Tongue (tissue), 3 donors: ENCODE measurements at places on chromosomes 2 and 18.
A peak's percentile ranks its signal among the peaks of the same experiment; 100 is the strongest.

- no peak for DNase-seq
Observed at GRCh38 chr18:45481821-45482220, 133.5 kb upstream of the SLC14A2 start.

DNA sequence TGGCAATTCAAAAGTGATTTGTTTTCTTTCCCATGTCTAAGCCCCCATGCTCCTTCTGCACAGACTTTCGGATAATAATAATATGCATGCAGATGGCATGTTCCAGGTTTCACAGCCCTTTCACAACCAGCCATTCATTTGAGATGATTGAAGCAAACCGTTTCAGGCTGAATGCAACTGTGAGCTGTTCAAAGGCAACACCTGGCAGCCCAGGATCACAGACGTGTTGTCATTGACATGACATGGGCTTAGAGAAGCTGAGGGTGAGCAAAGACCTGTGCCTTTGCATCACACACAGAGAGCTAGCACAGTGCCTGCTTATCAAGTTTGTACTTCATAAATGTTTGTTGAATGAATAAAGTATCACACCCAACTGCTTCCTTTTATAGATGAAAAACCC lies 12.4 kb upstream of the ERMN start:
- no peak for DNase-seq

DNA sequence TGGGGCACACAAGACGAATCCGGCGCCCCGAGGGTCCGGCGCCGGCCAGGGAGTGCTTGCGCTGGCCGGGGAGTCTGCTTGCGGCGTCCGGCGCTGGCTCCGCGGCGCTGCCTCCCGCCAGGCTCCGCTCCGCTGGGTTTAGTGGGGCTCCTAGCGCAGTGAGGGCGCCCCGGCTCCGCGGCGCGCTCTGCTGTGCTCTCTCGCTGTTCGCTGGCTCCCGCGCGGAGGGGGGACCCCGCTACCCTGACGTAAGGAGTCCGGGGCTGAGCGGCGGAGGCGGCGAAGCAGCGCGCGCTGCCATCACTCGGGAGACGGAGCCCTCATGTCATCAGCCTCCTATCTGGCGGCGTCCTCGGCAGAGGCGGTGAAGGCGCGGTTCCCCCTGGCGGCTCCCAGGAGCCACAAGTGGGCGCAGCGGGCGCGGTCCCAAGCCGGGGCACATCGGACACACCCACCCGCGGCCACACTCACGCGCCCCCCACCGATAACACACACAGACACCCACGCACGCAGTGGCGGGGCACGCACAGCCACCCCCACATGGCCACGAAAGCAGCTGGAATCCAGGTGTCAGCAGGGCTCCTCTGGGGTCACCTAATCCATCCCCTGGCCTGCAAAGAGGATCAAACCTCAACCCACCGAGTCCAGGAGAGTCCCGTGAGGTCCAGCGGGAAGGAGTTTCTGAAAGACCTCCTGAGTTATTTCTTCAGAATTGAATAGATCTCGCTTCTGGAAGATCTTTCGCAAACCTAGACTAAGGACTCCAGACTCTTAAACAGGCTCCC lies at the start of gene C1QL2:
Gene C1QL2, minus strand, starts transcription at position 189 of the 785 bp plus-strand sequence. CDS start 482 bp downstream, outside the sequence.
- peak; percentile 10 for DNase-seq

- peak; percentile 84 for DNase-seq
Observed at GRCh38 chr2:70789304-70790135, 923 bp downstream of the FIGLA start.

- DNase-seq, result peak; percentile 91
Observed at GRCh38 chr2:177604271-177605065, 211.9 kb downstream of the AGPS start.

- no peak for DNase-seq
Observed at GRCh38 chr18:56716692-56717146, 65.6 kb downstream of the WDR7 start.

DNA sequence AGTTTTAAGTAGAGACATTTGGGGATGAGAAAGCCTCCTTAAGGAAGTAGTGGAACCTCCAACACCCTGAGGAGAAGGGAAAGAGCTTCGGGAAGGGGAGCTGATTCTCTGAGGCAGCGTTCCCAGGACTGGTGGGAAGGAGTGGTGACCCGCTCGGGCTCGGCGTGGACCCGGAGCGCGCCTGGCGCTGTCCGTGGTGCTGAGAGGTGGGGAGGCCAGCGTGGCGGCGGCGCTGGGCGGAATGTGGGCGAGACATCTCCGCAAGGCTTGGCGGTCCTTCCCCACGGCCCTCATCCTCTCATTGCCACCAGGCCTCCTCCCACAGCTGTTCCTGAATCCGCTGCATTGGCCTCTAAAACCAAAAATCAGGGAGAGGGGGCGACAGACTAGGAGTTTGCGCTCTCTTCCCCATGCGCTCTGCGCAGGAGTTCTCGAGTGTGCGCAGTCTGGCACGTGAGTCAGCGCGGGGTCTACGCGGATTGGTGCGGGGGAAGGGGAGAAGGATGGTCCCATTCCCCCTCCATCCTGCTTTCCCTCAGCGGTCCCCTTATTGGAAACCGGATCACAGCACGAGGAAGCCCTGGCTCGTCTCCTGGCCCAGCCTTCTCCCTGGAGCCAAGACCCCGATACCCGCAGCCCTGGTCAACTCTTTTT lies 857 bp downstream of the RESP18 start:
- peak; percentile 77 for DNase-seq

DNA sequence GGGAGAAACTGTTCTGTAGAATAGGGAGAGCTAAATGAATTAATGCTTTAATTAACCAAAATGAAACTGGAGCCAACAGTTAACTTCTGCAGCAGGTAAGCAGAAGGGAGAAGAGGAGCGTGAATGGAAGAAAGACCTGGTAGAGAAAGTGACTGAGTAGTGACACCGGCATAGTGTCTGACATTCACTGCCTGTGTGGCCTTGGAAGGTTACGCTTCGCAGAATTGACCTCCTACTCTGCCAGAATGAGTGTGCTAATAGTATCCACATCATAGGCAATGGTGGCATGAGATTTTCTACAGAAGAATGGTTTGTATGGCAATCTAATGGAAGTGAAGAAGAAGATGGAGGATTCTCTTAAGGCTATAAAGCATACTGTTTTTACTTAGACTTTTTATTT lies 614.4 kb downstream of the CPS1 start:
- no peak for DNase-seq

DNA sequence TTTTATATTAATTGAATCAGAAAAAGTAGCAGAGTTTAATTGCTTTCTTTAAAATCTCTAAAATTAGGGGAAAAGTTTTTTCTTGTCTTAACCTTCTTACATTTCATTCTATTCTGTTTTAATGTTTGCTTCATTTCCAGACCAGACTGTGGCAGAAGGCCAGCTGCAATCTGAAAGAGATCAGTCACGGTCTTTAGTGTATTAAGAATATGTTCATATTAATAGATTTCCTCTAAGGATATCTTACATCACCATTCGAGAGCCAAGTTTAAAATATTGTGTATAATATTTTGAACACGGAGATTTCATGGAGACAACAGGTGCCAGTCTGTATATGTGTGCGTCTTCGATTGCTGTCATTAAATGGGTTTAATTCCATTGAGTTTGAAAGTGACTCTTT lies 230.9 kb upstream of the ZSWIM2 start:
- DNase-seq, result peak; percentile 59

DNA sequence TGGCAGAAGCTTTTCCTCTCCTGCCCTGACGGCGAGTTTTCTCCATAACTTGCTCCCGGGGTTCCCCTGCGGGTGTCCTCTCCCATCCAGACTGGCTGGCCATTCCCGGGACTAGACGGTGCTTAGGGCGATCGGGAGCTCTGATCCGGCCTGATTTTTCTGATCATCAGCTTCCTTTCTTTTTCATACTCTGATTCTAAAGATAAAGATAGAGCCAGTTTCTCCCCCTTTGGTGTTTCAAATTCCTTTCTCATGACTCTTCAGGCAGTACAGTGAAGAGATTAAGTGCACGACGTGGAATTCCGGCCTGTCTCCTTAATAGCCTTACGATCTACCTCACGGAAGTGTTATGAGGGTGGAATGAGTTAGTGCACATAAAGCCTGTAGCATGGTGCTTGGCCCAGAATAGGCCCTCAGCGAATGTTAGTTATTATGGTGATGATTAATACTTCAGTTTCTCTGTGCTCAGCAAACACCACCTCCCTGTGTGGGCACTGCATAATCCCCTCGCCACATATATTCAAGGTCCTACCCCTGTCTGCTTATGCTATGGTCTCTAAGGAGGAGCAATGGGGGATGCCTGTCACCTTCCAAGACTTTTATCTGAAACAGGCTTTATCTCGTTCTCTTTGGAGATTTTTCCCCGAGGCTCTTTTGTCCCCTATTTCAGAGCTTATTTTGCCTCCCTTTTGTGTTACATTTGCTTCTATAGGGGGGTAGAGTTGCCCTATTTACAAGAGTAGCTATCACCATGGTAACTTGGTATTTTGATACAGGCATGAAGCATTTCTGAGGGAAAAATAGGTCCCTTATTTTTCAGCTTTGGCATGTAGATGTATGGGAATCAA lies 254.8 kb downstream of the CDH2 start:
- DNase-seq, result peak; percentile 6

GRCh38 chr2:127645395-127646291 lies at the start of gene GPR17:
TSS of gene GPR17 (plus strand) at chr2:127646153. CDS start at chr2:127650736, 4,583 bp downstream.
- peak; percentile 39 for DNase-seq

DNA sequence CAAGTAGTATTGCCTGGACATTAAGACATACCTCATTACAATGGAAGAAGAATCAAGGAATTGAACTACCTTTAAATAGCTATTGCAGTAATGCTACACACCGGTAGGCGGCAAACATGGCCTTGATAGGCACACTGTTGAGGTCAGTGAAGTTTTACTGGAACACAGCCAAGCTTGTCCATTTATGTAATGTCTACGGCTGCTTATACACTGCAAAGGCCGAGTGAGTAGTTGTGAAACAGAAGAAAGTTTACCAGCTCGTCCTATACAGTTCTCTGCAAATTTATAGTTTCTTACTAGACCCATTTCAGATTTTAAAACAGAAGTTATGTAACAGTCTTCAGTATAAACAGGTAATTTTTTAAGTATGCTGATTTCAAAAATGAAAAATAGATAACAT lies 38.8 kb downstream of the PPP4R1 start:
- DNase-seq, result peak; percentile 96

DNA sequence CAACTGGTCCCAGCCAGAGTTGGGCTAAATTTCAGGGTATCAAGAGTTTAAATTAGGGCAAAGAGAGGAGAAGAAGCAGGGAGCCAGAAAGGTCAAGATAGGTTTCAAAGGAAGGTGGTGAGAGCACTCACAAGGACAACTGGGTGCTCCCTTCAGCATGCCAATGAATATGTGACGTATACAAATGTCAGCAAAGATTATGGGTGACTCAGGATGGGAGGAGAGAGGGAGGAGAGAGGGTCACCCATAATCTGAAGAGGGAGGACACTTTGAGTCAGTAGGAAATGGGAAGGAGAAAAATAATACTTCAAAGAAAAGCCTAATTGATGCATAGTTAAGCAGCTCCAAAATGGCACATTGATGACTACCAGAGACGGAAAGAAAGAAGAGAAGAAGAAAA lies 53.1 kb upstream of the ABCA12 start:
- no peak for DNase-seq

DNA sequence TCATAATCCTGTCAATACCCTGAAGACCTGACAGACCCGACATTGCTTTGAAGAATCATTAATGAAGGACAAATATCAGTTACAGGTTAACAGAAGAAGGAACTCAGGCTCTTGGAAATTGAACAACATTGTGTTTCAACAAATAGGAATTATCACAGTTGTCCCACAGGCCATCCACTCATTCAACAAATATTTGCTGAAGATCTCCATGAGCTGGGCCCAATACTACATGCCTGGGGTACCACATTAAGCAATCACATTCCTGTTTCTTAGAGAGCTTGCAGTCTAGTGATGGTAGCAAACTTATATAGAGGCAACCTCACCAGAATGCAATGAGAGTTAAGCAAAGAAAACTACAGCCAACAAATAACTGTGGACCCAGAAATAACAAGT lies 671.6 kb upstream of the ACVR2A start:
- no peak for DNase-seq

DNA sequence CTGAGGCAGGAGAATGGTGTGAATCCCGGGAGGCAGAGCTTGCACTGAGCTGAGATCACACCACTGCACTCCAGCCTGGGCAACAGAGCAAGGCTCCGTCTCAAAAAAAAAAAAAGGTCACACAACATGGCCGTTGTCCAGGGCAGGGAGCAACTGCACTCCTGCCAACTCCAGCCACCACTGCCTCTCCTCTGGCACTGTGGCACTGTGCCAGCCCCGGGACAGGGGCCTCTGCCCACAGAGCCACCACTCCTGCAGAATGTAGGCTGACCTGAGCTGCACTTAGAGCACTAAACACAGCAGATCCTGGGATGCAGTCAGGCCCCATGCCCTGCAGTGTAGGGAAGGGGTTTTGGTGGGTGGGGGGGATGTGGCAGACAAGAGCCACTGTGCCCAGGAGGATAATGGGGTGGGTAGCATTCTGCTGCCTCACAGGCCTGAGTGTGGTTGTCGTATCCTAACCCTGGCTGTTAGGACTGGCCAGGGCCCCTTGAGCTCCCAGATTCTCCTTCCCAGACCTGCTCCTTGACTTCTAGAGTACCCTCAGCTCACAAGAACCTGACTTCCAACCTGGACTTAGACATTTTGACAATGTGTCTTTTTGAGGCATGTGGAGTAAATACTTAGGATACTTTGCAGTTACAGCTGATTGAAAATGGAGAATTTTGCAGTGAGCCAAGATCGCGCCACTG lies 69.4 kb upstream of the SH3RF3 start:
- DNase-seq, result no peak

DNA sequence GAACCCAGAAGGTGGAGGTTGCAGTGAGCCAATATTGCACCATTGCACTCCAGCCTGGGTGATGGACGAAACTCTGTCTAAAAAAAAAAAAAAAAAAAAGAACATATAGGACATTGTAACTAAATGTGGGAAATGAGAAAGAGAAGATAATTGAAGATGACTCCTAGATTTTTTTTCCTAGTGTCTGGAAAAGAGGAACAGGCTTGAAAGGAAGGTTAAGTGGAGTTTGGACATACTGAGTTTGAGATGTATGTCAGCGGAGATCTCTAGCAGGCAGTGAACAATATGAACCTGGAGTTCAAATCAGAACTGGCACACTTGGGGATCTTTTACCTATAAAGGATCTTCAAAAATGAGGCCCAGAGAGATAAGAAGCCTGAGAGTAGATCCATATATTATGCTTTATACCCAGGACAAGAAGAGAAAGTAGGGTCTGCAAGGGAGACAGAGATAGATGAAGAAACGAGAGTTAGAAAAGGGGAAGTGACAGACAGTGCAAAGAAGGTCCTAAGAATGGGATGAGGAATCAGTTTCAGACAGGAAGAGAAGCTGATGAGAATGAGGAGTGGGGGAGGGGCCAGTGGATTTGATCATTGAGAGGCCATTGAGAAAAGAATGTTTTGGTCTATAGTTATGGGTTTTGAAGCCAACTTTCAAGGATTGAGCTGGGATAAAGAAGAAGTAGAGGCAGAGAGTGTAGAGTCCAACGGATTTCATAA lies 46.9 kb upstream of the CD28 start:
- DNase-seq, result no peak

GRCh38 chr2:176813621-176814049 lies 399.0 kb upstream of the HNRNPA3 start:
- peak; percentile 28 for DNase-seq

DNA sequence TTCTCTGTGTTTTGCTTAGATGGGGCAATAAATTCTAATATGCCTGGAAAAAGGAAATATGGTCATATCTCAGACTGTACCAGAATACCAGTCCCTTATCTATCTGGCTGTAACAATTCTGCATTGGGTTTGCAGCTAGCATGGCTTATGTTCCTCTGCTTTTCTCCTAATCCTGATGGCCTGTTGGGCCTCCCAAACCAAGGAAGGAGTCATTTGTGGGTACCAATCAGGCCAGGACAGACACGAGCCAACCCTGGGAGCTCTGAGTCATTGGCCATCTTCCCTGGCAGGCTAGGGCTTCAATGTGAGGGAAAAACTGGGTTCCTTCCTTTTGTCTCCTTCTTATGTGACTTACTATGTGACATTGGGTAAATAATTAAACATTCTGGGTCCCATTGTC lies 12.0 kb downstream of the SMARCAL1 start:
- no peak for DNase-seq
